ENCODE measurements at places on chromosomes 7 and 10.

DNA sequence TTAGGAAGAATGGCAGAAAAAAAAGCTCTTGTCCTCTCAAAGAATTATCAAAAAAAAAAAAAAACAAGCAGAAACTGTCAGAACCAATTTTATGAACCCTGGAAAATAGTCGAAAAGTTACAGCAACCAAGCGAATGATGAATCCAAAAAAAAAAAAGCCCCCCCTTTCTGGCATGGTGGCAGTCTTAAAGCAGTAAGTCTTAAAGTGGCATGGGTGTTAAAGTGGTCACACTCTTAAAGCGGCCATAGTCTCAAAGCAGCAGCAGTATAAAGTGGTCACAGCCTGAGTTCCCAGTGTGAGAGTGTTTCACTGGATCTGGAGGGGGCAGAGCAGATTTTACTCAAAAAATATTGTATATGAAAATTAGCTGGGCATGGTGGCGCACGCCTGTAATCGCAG, 96.8 kb upstream of the RAB18 start:
- DNase-seq, result no peak

- no peak for DNase-seq
Observed at GRCh38 chr10:76408646-76409045, 977.2 kb downstream of the LRMDA start.

DNA sequence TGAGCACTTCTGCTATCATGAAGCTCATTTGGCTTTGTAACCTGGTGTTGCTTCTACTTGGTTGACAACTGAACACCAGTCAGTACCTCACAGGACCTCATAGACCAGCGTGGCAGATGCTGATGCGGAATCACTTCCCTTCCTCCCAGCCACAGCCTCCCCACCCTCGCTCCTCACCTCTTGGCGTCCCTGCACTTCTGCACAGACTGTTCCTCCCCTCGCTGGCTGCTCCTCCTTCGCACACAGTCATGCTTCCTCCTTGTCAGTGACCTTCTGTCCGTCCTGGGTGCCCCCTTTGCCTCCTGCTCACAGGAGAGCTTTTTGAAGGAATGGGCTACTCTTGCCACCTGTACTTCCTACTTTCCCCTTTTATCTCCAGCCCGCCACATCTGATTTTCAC, 61.4 kb upstream of the CTBP2 start:
- DNase-seq, result no peak

DNA sequence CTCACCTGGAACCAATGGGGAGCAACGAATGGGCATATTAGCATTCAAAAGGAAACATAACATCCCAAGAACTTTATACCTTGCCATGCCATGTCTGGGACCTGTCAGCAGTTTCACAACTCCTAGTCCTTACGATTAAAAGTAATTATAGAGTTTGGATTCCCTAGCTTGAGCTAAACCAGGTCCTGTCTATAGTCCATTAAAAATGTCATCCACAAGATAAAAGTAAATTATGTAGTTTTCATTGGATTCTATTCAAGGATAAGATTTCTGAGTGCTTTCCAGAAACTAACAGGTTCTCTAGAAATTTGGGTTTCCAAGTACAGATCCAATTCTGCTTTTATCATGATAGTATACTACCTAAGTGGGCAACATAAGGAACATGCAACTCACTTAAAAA, 163.6 kb upstream of the PTN start:
- no peak for DNase-seq

DNA sequence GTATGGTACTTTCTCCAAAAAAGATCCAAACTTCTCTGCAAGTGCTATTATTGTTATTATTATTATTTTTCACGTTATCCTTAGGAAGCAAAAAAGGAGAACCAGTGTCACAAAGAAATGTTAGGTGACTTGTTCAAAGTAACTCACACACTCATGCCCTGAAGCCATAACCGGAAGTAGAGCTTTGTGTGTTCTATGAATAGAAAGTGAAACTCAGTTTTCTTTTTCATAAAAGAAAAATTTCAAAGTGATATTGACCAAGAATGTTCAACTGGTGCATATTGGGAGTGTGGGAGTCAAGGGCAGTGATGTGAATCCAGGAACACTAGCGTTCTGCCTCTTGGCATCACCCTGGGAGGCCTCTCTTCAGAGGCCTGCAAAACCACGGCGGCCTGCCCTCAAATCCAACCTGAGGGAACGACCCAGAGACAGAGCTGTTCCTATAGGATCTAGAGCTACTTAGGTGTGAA, 106.1 kb downstream of the PRKCQ start:
- DNase-seq, result no peak

DNA sequence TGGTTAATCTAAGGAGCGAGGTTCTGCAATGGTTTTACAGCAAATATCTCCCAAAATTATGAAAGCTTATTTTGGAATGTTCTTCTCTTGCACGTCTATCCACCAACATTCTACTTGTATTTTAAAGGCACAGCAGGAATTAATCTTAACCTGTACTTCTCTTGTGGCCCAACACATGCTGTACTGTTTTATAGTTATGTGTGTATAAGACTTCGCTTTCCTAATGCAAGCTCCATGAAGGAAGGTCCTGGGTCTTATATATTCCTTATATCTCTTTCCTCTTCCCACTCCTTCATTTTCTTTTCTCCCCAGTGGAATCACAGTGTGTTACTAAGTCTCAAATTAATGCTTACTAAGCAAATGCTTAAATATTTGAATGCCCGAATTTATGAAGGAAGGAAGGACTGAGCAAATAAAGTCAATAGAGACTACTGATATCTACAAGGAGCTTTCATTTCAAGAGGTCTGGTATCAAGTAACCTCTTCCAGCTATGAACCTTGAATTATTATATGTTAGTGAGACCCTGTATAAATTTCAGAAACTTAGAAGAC, 14.0 kb downstream of the TMEM26 start:
- no peak for DNase-seq

DNA sequence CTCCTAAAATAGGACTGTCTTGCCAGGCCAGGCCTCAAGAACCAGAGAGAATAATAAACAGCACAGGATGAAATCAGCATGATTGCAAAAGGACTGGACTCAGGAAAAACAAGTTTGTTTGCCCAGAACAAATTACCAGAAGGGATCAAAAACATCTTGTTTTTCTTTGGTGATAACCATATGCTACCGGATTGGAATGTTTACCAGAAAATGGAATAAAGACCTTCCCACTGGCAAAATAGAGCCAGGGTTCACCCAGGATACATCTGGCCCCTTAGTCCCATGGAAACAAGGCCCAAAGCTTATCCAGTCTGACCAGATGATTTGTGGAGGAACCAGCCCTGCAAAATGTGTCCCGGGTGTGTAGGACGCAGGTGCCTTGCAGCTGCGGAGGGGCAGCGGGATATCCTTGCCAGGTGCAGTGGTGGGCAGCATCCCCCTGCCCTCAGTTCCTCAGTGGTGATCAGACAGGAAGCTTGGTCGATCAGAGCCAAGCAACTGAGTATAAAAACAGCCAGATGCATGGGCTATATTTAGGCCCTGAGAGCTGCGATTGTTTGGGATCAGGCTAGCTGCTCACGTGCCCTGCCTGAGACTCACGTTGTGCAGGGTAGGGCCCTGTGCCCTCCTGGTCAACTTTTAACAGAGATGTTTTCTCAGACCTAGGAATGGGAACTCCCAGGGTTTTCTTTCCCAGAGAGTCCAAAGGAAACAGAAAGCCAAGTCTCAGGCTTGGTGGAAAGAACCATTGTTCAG, 4.6 kb upstream of the ZNF22 start:
- DNase-seq, result no peak

DNA sequence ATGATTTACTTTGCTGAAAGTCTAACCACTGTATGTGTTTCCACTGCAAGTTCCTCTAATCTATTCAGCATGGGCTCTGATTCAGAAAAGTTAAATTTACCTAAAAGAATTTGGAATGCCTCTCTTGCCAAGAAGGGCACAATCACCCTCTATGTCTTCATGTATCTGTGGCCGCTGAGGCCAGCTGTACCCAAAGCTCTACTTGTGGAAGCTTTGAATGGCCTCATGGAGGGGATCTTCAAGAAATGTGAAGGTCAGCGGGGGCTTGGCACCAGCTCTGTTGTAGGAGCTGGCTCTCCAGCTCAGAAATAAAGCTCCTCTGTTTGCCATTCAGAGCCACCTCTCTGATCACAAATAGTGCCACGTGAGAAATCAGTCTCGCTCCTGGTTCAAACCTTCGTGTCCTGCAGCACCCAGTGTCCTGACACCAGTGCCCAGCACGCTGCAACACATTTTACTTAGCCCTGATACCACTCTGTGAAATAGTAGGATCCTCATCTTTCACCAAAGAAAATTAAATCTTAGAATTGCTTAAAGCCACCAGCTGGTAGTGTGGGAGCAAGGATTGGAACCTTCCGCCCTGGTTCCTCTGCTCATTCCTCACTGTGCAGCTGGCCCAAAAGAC, 61.1 kb downstream of the PKD1L1 start:
- DNase-seq, result no peak

DNA sequence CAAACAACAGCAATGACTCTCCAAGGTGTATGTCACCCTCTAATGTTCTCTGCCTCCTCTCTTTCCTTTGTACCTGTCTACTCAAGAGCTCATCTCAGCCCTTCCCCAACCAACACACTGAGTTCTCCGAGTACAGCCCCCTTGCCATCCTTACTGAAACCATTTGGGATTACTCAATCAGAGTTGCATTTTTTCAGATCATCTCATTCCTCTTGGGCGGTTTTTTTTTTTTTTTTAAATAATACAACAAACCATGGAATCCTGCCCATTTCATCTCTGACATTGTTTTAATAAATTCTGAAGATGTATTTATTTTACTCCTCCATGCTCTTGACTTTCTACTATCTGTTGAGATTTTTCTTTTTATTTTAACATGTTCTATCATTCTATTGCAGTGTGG, 4.2 kb upstream of the CREB3L2 start:
- DNase-seq, result no peak

DNA sequence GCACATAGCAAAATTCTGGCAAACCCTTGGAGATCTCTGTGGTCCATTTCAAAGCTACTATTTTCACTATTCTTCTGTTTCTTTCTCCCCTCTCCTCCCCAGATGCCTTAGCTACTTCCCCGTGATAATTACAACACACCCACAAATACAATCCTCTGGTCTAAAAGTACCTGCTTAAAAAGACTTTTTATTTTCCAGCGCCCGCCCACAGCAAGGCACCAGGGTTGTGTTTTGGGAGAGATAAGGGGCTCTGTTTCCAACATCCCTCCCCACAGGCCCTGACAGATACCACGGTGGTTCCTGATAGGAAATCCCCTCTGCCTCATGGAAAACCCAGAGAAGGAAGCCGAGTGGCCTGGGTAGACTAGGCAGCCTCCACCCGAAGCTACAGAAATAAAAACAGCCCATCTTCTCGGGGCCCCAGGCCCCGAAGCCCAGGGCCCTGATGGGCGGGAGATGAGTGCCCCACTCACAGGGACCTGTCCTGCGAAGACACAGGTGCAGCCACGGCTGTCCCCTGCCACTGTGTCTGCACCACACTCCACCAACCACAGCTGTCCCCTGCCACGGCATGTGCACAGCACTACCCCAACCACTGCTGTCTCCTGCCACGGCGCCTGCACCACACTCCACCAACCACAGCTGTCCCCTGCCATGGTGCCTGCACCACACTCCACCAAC, 19.7 kb downstream of the CALML5 start:
- DNase-seq, result no peak

GRCh38 chr7:28358423-28358868, 53.9 kb upstream of the CREB5 start:
- DNase-seq, result peak; percentile 70

GRCh38 chr7:147153571-147153970, 1037.0 kb downstream of the CNTNAP2 start:
- no peak for DNase-seq

GRCh38 chr7:117616694-117617093, 136.9 kb downstream of the CFTR start:
- DNase-seq, result no peak

- DNase-seq, result no peak
Observed at GRCh38 chr7:91181949-91182348, 82.3 kb upstream of the FZD1 start.

DNA sequence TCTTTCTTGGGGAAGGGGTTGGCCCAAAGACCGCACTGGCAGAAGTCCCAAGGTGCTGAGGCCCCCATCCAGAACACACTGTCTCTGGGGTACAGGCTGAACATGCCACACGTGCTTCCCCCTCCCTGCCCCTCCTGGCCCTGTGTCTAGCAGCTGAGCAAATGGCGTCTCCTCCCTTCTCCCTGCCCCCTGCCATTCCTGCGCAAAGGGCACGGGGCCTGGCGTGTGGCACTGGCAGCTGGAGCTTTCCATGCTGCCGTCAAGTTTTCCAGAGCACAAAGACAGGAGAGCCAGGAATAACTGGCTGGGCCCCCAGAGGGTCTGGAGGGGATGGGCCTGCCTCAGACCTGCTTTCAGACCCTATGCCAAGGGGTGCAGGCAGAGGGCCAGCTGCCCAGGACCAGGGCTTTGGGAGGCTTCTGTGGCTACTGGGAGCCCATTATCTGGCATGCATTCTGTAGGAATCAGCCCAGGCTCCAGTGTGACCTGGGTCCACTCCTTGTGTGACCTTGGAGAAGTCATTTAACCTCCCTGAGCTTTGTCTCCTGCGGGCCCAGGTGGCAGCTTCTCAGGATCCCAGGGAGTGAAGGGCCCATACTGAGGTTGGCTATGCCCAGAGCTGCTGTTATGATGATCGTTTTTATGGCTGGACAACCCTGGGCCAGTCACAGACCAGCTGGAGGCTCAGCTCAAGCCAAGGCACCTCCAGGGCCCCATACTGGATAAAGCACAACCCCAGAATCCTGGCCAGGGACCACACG, 710 bp upstream of the LDB3 start:
- DNase-seq, result no peak

GRCh38 chr7:138590154-138590553, 111.0 kb downstream of the SVOPL start:
- no peak for DNase-seq

DNA sequence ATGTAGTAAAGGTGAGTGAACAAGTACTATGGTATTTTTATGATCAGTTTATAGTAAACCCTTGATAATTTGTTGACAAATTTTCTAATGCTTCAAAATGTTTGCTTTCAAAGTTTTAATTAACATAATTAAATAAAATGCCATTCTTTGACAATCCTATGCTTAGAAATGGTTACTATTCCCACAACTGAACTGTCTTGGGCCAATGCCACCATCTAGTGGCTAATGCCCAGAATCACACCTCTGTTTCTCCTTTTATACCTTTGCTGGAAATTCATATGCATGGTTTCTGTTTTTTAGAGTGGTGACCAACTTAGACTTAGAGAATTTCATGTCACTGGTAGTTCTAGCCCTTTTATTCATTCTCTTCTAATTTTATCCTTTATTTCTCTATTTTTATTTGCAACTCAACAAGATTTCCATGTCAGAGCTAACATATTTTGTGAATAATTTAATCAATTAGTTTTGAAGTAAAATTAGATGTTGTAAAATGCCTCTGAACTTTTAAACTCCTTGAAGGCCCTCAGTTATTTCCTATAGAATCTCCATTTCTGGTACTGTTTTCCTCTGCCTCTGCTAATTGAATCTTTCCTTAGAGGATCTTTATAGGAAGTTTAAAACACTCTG, 31.1 kb downstream of the PCGF5 start:
- peak; percentile 5 for DNase-seq

GRCh38 chr10:114061148-114061547, 17.5 kb downstream of the ADRB1 start:
- DNase-seq, result no peak

GRCh38 chr7:23964715-23965114, 254.7 kb downstream of the STK31 start:
- DNase-seq, result no peak
